ENCODE measurements at places on chromosomes 2 and 18.

GRCh38 chr2:12463189-12463588 is 253.5 kb upstream of the TRIB2 start:
- DNase-seq, result no peak

DNA sequence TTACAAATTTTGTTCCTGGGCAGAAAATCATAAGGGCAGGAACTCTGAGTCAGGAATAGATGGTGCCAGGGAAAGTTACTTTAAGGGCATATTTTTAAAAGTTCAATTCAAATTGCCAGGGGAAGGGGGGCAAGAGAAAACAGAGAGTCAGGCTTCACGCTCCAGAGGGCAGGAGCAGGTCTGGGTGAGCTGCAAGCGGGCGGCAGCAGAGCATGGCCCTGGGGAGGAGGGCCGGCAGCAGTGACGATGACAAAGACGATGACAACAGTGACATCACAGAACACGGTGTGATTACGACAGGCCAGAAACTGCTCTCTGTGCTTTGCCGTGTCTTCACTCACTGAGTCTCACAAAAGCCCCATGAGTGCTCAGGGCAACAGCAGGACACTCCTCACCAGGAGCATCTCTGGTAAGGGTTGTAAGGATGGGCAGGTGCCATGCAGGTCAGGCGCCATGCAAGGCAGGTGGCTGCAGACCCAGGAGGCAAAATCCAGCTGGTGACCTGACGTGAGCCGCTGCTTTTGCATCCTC is 23.3 kb downstream of the CHST10 start:
- no peak for DNase-seq

- DNase-seq, result no peak
Observed at GRCh38 chr2:240856151-240856980, 12.3 kb upstream of the AGXT start.

- no peak for DNase-seq
Observed at GRCh38 chr2:193523662-193524061, 1328.9 kb upstream of the TMEFF2 start.
